ENCODE measurements at places on chromosomes 3 and 15. TPM values are rescaled to one million over a fixed set of nuclear protein-coding genes. Genes with fewer than 3 reads are reported as not detected.

Gene GOLGA6L10
- total RNA-seq: 0.47 TPM

Gene GRM2
- not detected for total RNA-seq

DNA sequence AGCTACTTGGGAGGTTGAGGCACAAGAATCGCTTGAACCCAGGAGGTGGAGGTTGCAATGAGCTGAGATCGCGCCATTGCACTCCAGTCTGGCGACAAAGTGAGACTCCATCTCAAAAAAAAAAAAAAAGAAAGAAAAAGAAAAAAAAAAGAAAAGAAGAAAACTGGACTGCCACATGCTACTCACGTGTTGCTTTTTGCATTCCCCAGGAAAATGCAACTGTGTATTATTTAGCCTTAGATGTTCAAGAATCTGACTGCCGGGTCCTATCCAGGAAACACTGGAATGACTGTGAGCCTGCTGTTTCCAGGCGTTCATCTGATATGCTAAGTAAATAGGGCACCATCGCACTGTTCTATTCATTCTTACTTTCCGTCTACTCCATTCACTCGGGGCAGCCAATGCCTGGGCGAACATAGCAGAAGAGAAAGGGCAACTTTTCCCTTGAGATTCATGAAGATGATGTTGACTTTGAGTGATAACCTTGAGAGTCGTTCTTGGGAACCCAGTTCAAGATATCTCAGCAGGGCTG, 21.4 kb downstream of the HRG start:
- DNase-seq: no peak

DNA sequence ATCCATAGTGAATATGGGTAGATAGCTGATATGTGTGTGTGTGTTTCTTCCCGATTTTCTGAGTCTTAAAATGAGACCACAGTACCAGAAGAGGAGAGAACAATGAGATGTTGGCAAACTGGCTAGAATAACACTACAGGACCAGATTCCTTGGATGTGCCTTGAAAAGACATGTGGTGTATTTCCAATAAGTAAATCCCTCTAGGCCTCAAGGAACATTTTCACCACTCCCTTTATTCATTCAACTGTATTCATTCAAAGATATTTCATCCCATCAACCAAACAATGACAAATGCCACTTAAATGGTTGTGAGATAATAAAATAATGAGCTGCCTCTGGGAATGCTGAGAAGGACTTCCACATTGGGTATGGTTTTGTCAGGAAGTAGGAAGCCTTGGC, 8.7 kb upstream of the BNC1 start:
- DNase-seq: no peak

DNA sequence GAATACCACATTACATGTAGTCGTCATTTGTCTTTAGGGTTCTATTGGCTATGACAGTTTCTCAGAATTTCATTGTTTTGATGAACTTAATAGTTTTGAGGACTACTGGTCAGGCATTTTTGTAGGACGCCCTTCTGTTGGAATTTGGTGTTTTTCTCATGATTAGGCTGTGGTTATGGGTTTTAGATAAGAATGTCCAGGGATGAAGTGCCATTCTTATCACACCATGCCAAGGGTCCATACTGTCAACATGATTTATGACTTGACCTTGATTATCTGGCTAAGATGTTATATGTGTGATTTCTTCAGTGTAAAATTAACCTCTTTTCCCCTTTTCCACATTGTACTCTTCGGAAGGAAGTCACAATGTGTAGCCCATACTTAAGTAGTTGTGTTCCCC, 135.3 kb downstream of the DIPK2A start:
- DNase-seq: no peak

DNA sequence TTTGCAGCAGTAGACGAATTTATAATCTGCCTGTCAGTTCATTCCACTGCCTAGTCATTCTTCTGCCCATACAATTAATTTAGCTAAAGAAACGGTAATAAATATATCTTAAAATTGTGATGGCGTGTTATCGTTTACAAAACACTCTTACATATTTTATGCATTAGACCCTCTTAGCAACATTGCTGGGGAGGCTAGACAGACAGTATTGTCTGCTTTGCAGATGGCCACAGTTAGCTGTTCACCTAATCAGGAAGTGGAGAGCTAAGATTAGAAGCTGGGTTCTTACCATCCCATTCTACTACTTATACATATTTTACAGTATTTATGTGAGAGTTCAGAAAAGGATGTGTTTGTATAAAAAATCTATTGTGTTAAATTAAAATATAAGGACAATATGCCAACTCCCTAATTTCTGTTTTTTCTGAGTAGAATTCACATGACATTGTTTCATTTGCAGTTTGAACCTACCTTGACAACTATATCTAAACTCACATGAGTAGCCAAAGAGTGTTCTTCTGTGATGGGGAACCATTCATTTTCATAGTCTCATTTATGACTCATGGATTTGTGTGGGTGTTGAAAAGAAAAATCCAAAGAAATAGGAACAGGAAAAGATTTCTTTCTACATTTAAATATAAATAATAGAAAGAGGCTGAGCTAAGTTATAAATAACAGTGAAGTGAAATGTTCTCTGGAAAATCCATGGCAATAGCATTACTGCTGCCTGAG, 41.7 kb upstream of the C3orf80 start:
- no peak for DNase-seq
